ENCODE measurements at places on chromosomes 1 and 21.

DNA sequence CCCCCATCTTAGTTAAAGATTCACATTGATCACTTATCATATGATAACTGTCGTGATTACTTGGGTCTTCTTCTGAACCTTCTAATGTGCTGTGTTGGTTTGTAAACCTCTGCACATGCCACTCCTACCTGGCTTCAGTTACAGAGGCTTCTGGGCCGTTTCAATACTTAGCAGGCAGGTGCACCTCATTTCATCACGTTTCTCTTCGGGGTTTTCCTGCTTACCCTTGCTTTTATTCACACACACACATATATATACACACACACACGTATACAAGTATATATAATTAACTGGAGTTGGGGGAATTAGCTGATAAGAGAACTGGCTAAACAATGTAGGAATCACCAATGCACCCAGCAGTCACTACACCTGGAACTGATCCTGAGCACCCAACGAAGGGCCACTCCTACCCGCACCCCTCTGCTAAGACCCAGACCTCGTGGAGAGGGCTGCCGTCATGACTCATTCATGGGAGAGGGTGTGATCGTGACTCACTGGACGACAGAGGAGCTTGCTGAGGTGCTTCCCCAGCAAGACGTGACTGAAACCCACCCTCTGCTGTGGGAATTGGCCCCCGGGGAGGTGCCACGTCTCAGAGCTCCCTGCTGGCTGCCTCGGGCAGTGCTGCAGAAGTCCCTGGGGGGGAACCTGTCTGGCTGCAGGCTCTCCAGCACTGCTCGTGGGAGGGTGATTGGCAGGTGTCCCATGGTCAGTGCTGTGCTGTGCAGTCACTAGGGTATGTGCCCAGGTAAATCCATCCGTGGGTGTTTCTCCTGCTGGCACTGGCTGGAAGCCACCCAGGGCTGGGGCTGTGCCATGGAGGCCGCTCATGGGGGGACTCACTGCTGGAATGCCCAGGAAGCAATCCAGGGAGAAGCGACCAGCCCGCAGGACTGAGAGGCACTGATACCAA, 166.6 kb downstream of the DYRK1A start:
- DNase-seq: peak; percentile 68

DNA sequence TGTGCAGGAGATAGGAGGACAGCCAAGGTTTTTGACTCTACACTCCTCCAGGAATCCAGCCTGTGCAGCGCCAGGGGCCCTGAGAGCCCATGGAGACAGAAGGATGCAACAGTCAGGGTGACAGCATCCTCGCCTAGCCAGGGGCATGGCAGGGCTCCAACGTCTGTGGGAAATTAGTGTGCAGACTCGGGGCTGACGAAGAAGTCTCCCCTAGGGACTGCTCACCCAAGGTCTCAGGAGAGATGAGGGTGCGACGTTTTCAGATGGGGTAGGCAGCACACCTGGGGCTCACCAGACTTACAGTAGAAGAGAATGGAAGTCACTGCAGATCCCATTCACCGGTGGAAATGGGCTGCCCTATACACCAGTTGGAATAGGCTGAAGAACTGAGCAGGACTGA, 241.7 kb downstream of the SETD4 start:
- DNase-seq: no peak

DNA sequence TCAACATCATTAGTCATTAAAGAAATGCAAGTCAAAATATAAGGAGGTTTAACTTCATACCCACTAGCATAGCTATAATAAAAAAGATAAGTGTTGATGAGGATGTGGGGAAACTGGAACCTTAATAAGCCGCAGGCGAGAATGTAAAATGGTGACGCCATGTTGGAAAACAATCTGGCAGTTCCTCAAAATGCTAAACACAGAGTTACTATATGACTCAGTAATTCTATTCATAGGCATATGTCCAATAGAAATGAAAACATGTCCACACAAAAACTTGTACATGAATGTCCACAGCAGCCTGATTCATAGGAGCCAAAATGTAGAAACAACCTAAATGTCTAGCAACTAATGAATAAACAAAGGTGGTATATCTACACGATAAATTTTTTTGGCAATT, 23.2 kb downstream of the DDX59 start:
- DNase-seq: no peak

GRCh38 chr1:207805841-207806421, 54.1 kb downstream of the CD46 start:
- peak; percentile 95 for DNase-seq

DNA sequence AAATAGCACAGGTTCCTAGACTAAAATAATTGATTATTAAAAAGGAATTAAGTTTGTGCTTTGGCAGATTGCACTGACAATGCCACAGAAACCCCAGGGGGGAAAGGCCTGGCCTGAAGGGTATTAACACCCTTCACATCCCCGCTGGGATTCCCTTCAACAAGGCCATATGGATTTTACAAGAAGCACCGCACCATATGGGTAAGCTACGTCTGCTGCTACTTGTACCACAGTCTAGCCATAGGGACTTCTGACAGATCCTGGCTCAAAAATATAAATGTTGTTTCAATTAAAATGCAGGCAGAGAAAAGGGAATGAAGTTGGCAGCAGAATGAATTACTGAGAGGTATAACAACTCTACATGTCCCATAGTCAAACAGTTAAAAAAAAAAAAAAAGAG, 101.0 kb downstream of the DENND1B start:
- DNase-seq: no peak

- no peak for DNase-seq
These were observed 877 bp upstream of the SLX9 start for GRCh38 chr21:44938772-44939531.

DNA sequence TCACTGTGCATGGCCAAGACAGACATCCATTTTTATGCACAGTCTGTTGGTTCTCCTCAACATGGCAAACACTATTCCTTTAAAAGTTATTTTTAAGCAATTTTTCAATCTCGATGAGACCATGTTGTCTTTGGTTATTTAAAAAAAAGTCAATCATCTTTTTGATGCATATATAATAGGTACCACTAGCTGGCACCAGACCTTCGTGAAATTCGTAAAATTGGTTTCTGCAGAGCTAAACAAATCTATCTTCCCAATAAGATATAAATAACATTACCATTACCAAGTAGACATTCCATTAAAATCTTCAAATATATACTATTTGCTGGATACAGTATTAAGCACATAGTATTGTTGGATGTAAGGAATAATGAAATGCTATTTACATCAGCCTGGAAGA, 220.0 kb upstream of the GREM2 start:
- peak; percentile 10 for DNase-seq

GRCh38 chr1:212302745-212303383, 17.7 kb downstream of the PPP2R5A start:
- peak; percentile 16 for DNase-seq

DNA sequence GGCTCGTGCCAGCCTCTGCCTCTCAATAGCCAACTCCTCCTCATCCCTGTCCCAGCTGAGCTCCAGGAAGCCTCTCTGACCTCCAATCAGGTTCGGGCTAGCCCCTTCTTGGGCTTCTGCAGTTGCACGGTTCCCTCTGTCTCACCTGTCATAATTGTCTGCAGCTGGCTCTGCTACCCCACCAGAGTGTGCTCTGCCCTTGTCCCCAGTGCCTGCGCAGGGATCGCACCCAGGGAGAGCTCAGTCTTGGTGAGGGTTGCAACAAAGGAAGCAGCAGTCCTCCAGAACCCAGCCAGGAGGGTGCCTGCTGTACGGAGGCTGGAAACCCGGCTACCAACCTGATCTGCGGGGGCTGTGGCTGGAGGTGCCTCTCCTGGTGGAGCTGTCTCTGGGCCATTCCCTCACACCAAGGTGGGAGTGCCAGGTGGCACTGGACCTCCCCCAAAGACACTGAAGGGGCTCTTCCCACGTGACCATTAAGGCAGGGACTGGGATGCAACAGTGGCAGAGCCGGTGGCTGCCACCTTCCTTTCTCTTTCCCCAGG, 63.5 kb upstream of the DMRTB1 start:
- no peak for DNase-seq

GRCh38 chr1:201731592-201731991, 97.4 kb upstream of the IPO9 start:
- DNase-seq: no peak

GRCh38 chr1:37732111-37732780, 32.7 kb downstream of the EPHA10 start:
- DNase-seq: no peak

DNA sequence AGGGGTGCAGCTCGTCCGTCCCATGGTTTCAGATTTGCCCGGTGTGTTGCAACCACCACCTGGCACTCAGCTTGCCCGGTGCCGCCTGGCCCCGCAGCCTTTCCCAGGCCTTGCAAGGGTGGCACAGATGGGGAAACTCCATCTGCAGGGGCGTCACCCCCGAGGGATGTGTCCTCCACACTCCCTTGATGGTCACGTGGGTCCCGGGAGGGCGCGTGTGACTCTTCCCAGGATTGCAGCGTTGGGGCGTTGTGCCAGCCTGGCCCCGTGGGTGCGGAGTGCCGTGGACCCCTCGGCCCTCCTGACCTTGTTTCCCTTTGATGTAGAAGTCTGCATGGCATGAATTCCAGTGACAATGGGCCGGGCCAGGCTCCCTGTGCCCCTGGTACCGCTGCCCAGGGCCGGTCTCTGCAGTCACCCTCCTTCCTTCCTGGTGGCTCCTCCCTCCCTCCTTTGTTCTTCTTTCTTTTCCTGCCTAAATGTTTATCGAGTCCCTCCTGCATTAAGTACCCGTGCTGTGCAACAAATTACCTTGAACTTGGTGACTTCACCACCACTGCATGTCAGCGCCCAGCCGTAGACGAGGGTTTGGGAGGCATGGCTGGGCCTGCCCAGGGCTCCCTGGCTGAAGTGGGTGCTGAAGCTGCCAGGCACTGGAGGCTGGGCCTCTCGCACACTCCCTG, 22.9 kb downstream of the RRP1 start:
- DNase-seq: no peak

GRCh38 chr1:248841702-248842395, 3.8 kb downstream of the ZNF672 start:
- peak; percentile 55 for DNase-seq

DNA sequence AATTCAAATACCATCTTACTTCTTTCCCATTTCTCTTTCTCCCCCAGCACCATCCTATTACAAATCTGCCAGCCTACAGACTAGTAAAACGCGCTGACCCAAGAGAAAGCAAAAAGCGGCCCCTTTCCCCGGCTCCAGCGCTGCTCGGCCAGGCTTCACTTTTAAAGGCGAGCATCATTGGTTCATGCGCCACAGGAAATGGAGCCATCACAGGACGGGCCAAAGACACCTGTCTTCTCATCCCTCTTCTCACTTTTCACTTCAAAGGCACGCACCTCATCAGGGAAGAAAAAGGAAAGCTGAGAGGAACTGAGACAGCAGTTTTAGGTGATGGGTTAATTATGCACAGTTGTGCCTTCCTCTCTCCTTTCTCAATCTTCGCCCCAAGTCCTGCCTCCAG, 664.2 kb upstream of the USP24 start:
- DNase-seq: no peak

DNA sequence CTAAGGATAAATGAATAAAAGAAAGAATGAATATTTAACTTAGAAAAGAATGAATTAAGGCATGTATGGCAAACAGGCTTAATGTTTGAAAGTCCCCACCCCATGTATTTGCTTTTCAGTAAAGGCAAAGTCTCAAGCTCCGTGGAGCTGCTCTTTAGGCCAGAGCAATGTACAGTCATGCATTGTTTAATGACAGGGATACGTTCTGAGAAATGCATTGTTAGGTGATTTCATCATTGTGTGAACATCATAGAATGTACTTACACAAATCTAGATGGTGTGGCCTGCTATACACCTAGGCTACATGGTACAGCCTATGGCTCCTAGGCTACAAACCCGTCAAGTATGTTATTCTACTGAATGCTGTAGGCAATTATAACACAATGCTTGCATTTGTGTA, 51.6 kb upstream of the SPATA6 start:
- DNase-seq: no peak

- peak; percentile 69 for DNase-seq
These were observed 474.5 kb downstream of the PTPRC start for GRCh38 chr1:199113265-199113869.

GRCh38 chr1:226650236-226650841, 88.7 kb downstream of the ITPKB start:
- no peak for DNase-seq

DNA sequence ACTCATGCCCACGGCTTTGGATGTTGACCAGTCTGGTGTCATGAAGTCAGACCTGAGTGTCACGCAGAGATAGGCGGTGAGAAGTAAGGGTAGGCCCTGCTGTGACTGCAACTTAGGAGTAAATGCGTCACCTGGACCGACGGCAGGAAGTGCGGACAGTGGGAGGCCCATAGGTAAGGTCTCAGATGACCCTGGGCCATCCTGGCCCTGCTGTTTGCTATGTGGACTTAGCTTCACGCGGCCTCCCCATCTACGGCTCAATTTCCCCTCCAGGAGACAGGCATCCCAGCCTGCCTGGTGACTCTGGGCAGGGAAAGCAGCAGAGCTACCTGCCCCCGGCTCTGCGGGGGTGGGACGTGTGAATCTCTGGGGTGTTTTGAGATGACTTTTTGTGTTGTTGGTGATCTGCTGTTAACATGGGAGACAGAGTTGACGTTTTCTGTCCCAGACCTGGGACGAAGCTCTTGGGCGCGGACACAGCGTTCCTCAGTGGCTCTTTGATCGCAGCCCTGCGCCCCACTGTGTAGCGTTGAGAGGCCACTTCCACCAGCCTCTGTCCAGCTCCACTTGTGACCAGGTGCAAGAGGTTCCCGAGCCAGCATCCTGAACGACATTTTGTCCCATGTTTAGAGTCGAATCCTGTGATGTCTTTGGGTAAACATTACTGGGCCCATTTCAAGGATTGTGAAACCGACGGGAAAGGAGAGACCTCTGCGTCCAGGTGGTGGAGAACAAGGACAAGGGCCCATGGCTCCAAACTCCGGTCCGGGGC, 39.9 kb downstream of the CRYAA start:
- DNase-seq: no peak

DNA sequence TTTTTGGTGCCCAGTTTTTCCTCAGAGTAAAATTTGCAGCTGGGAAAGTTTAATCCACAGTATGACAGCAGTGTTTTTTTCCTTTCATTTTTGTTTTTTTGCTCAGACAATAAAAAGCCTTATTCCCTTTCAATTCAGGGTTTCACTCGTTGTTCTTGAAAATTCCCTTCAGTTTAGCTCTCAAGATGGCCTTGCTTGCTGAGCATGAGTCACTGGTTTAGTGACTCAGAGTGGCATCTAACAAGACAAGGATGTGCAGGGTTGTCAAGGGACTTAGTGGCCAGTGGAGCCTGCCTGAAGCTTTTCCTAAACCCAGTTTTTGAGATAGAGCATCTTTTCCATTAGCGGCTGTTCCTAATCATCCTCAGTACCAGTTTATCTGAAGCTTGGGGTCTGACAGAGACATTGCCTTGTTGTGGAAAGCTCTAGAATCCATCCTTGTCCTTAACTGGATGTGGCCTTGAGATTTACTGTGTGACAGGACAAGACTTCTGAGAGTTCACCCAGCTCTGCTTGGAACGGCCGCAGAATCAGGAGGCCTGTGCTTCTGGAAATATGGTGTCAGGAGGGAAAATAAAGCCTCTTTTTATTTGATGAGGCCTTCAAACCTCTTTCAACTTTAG, 48.4 kb upstream of the DNAJC6 start:
- peak; percentile 90 for DNase-seq

DNA sequence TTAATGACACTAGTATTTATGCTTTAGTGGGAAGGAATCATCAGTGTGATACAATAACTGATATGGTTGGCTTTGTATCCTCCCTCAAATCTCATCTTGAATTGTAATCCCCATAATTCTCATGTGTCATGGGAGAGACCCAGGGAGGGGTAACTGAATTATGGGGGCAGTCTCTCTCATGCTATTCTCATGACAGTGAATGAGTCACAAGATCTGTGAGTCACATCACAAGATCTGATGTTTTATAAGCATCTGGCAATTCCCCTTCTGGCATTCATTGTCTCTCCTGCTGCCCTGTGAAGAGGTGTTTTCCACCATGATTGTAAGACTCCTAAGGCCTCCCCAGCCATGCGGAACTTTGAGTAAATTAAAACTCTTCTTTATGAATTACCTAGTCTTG, 1760.3 kb downstream of the NCAM2 start:
- DNase-seq: peak; percentile 73

Data from ELR (cell line).